A172 (cell line): ENCODE measurements at places on chromosomes 16 and 17.

DNA sequence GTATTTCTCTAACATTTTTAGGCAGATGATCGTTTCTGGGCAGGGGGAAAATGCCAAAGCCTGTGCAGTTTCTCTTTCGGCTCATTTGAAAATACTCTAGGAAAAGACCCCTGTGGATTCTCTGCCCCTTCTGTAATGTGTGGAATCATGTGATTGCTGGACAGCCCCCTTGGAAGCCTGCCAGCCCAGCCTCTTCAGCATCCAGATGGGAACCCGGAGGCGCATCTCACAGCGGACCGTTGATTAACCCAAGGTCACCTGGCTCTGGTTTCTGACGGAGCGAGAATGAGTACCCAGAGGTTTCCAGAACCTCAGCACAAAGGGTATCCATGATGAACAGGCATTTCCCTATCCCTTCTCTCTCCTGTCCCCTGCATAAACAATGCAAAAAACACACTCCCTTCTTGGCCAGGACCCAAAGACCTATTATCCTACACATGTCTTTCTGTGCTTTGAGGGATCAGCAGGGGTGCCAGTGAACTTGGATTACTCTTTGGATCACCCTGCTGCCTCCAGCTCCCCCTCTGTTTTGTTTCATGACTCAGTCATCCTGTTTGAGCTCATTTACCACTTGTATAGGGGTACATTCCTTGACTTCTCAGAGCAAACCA, 957.1 kb upstream of the RBFOX1 start:
- no peak for DNase-seq

- DNase-seq: no peak
These were observed 1.5 kb downstream of the SPNS2 start for GRCh38 chr17:4500191-4500571.

- no peak for DNase-seq
These were observed 4.6 kb downstream of the PTGES3L start for GRCh38 chr17:42975265-42975664.

- DNase-seq: no peak
These were observed 4.3 kb upstream of the HOXB2 start for GRCh38 chr17:48549281-48549630.

- DNase-seq: no peak
These were observed 88.6 kb downstream of the CYTH1 start for GRCh38 chr17:78693346-78694083.

GRCh38 chr16:8376430-8376829, 213.9 kb downstream of the TMEM114 start:
- no peak for DNase-seq

- DNase-seq: no peak
These were observed 285.3 kb upstream of the IRX5 start for GRCh38 chr16:54645345-54645744.
